ENCODE measurements at places on chromosomes 5 and 9. TPM values are rescaled to one million over a fixed set of nuclear protein-coding genes. Genes with fewer than 3 reads are reported as not detected.

The NACC2 gene
- 10.9 TPM for total RNA-seq

The ENHO gene
- 1.9 TPM for total RNA-seq

The TMEM174 gene
- not detected for total RNA-seq

The INSL6 gene
- total RNA-seq: not detected

The IDNK gene
- total RNA-seq: 4.2 TPM

The HSPB3 gene
- total RNA-seq: 1.3 TPM
